ENCODE measurements at places on chromosomes 7 and 10.
A peak's percentile ranks its signal among the peaks of the same experiment; 100 is the strongest.

- no peak for DNase-seq
Observed at GRCh38 chr7:146736446-146737190, 620.0 kb downstream of the CNTNAP2 start.

- DNase-seq: no peak
Observed at GRCh38 chr10:49010295-49010694, 70.7 kb upstream of the LRRC18 start.

GRCh38 chr10:133126431-133127290 is 33.4 kb upstream of the KNDC1 start:
- no peak for DNase-seq

DNA sequence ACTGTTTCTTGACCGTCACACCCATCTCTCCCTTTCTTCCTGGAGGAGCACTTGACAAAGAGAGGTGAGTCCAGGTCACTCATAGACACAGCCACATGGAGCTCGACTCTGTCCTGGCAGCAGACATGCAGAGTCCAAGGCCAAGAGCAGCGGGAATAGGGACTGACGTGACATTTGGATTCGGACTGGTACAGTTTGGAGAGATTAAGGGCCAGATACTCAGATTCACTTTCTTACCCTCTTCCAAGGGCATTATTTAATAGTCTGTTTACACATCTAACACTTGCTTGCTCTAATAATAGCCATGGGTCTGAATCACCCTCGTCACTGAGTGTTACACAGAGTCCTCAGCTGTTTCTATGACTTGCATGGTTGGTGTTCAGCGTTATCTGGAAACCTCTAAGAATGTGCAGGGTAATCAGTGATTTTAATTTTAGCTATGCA is 39.2 kb upstream of the OTUD1 start:
- DNase-seq: no peak

GRCh38 chr7:100124301-100125230 is 2.2 kb upstream of the MBLAC1 start:
- DNase-seq: no peak

DNA sequence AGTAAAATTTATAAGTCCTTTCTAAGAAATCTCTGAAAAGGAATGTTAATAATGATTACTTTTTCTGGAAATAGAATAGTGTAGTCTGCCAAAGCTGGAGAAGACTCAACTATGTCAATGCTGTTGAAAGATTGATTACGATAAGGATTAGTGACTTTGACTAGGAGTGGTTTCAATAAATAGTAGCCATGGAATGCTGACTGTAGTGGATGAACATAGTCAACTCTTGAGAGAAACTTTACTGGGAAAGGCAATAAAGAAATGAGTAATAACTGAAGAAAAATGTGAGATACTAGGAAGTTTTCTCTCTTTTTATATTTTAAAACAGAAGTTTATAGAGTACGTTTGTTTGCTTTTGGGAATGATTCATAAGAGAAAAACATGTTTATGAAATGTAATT is 105.0 kb upstream of the CDK13 start:
- DNase-seq: no peak

- DNase-seq: peak; percentile 8
Observed at GRCh38 chr7:31782411-31782991, 95.5 kb downstream of the PPP1R17 start.
